RKO (cell line): ENCODE measurements at places on chromosomes 3 and 15.

DNA sequence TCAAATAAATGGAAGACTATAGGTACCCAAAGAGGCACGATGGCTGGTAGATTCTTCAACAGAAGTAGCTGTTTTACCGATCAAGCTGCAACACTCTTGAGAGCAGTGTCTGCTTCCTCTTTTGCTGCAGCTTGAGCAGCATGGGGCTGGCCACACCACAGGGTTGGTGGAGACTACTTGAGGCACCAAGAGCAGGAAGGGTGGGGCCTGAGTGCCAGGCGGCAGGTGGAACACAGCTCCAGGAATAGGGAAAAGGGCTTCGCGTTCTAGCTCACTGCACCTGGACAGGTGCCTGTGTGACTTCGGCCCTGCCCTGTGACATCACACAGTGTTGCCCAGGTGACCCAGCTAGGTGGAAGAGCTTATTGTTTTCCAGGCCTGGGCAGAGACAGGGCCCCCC is at the start of gene CCDC33:
CCDC33 (plus strand) TSS at position 365 of the 400 bp plus-strand sequence. CDS start 394 bp downstream, outside the sequence.
- DNase-seq, result no peak

- peak; percentile 49 for DNase-seq
These were observed 36.8 kb upstream of the TSPAN3 start for GRCh38 chr15:77107531-77108355.

- DNase-seq, result no peak
These were observed 109.5 kb downstream of the SSR3 start for GRCh38 chr3:156445117-156446090.

GRCh38 chr3:172138193-172138537 is 98.8 kb downstream of the FNDC3B start:
- DNase-seq, result no peak

DNA sequence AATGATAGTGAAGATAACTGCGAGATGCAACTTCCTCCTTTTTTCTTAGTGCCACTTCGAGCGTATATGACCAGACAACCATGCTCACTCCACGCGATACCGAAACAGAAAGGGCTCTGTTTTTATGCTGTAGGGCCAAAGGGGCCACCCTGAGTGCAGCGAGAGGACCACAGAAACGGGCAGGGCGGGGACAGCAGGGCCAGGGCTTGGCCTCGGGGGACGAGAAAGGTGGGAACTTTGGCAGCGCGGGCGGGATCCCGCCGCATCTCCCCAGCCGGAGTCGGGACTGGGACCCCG is 483 bp downstream of the VPS13C start:
- DNase-seq, result peak; percentile 65

GRCh38 chr15:27585041-27585640 is 514.0 kb downstream of the OCA2 start:
- no peak for DNase-seq

DNA sequence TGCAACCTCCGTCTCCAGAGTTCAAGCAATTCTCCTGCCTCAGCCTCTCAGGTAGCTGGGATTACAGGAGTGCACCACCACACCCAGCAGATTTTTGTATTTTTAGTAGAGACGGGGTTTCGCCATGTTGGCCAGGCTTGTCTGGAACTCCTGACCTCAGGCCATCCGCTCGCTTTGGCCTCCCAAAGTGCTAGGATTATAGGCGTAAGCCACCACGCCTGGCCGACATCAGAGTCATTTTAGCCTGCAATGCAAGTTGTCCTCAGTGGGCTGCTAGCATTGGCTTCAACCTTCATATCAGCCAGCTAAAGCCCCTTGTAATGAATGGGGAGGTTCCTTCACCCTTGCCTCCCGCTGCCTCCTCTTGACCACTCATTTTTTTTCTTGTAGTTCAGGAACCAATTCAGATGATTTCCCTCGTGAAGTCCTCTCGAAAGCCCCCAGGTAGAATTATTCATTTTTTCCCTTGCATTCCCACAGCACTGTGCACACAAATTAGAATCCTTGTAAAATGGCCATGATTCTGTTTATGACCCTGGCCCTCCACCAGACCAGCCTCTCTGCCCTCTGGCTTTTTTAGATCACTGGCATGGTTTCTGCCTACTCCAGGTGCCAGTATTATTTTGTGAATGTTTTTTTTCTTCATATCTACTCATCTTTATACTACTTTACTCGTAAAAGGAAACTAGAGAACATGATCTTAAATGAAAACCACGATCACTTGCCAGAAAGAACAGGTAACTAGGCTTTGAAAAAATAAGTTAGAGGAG is 29.1 kb downstream of the FLNB start:
- DNase-seq, result no peak

- DNase-seq, result peak; percentile 11
These were observed 708 bp downstream of the SEC22A start for GRCh38 chr3:123202451-123202850.

DNA sequence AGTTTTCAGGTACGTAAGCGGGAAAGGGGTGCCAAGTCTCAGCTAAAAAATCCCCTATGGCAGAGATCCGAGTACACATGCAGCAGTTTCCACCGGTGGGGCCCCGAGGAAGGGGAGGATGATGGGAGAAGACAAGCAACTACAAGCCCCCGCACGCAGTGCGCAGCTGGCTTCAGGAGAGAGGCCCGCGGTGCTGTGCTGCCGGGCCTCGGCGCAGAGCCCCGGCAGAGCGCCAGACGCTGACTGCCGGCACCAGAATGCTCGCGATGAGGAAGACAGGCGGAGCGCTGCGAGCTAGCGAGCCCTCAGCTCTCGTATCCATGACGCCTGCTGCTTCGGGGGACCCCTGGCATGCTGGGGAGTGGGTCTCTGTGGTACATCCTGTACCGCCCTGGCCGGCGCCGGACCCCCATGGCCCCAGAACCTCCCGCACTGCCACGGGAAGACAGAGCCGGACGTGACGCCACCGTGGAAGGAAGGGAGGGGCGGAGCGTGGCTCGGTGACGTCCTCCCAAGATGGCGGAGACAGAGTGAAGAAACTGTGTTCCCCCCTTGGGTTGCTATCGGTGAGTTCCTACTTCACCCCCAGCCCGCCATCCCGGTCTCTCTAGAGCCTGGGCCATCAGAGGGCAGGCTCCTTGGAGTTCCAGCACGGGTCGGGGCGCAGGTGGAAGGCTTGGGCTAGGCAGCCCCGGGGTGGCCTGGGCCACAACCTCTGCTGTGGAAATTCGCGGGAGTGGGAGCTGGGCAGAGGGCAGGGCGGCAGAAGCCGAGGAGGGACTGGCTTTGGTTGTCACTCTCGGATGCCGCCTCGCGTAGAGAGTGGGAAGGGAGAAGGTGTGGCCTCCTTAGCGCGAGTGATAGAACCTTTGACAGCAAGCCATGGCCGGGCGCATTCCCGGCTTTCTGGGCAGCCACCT is at the start of gene MYNN:
MYNN (plus strand) TSS at position 500 of the 920 bp plus-strand sequence. CDS start 900 bp downstream, outside the sequence.
- DNase-seq, result peak; percentile 90

GRCh38 chr3:119211193-119211592 is 29.5 kb downstream of the B4GALT4 start:
- no peak for DNase-seq

GRCh38 chr3:161568671-161569070 is 72.1 kb downstream of the OTOL1 start:
- DNase-seq, result no peak

DNA sequence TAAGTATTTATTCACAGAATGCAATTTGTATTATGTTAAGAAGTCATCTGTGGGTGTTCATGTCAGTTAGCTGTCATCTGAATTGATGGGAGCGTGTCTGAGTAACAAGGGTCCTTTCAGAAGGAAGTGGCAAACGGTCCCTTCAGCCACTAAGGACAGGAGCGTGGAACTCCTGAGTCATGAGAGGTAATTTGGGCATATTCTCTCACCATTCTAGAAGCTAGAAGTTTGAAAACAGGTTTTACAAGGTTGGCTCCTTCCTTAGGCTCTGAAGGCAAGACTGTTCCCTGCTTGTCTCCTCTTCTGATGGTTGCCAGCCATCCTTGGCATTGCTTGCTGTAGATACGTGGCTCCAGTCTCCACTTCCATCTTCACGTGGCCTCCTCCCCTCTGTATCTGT is 19.7 kb downstream of the ABHD2 start:
- no peak for DNase-seq

- DNase-seq, result no peak
These were observed 8.7 kb upstream of the RAB8B start for GRCh38 chr15:63180746-63181145.

DNA sequence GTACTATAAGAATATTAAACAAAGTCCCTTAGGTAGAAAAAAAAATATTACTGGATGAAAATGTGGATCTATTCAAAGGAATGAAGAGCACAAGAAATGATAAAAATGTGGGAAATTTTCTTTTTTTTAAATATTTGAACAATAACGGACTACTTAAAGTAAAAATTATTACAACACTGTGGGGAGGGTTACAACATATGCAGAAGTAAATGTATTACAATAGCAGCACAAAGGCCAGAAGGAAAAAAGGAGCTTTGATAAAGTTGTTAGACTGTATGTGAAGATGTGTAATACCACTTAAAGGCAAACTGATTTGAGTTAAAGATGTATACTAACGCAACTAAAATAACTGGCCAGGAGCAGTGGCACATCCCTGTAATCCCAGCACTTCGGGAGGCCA is 427.1 kb downstream of the SHQ1 start:
- DNase-seq, result no peak

DNA sequence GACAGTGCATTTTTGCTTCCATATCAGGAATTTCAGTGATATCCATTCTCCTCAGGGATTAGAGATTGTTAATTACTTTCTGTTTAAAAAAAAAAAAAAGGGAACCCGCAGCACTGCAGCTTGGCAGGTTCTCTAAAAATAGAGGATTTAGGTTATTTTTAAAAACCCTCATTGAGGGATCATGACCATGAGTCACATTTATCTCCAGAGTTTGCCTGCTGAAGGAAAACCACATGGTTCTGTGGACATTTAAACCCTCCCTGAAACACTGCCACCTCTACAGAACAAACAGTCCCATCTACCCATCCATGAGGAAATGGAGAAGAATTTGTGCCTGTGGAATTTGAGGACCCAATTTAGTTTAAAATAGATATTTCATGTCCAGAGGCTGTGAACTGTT is 66.2 kb upstream of the UBE2E1 start:
- no peak for DNase-seq

- DNase-seq, result peak; percentile 90
These were observed 1.1 kb downstream of the ZBTB20 start for GRCh38 chr3:115146032-115146417.
